Progenitor cell of endocrine pancreas (in vitro differentiated cells): ENCODE measurements at places on chromosomes 6 and 20. TPM values are rescaled to one million over a fixed set of nuclear protein-coding genes. Genes with fewer than 3 reads are reported as not detected.

Gene PSMB8
- total RNA-seq, result 0.29 TPM in 1 of 2 replicates, not detected in the other

Gene PRDM13
- total RNA-seq, result not detected in 2 replicates

Gene CDSN
- not detected in 2 replicates for total RNA-seq

Gene GOPC
- 45.3 and 48.8 TPM in 2 replicates for total RNA-seq

Gene SYNDIG1
- 0.19 and 0.38 TPM in 2 replicates for total RNA-seq

Gene LIME1
- total RNA-seq, result 17.2 and 21.0 TPM in 2 replicates

Gene HTR1E
- total RNA-seq, result 0.13 TPM in 1 of 2 replicates, not detected in the other

Gene PHACTR3
- total RNA-seq, result 1.1 and 1.4 TPM in 2 replicates

Gene CENPB
- 49.6 and 53.8 TPM in 2 replicates for total RNA-seq

Gene CTAGE9
- not detected in 2 replicates for total RNA-seq

Gene FAM229B
- 22.1 and 27.1 TPM in 2 replicates for total RNA-seq

Gene SEL1L2
- total RNA-seq, result not detected in 2 replicates

Gene MAK
- total RNA-seq, result 1.3 TPM in 2 replicates

Gene KCNK16
- total RNA-seq, result 32.9 and 35.2 TPM in 2 replicates

Gene SNTA1
- 5.8 and 6.7 TPM in 2 replicates for total RNA-seq

Gene GSTA3
- not detected in 2 replicates for total RNA-seq

Gene PRR18
- 0.60 and 0.93 TPM in 2 replicates for total RNA-seq

Gene LAMP5
- total RNA-seq, result not detected in 2 replicates

Gene SENP6
- total RNA-seq, result 130 and 140 TPM in 2 replicates

Gene LGSN
- total RNA-seq, result 0.18 TPM in 1 of 2 replicates, not detected in the other

Gene ELOVL4
- total RNA-seq, result 5.9 and 6.2 TPM in 2 replicates

Gene ARFGEF3
- 28.3 and 28.6 TPM in 2 replicates for total RNA-seq

Gene EYS
- total RNA-seq, result 0.44 and 0.46 TPM in 2 replicates

Gene ZFP57
- total RNA-seq, result 0.14 TPM in 1 of 2 replicates, not detected in the other

Gene CEBPB
- total RNA-seq, result 19.6 and 21.3 TPM in 2 replicates

Gene TRIM10
- not detected in 2 replicates for total RNA-seq

Gene ARMH2
- total RNA-seq, result not detected in 2 replicates

Gene SAPCD1
- 8.6 and 11.9 TPM in 2 replicates for total RNA-seq

Gene RSPO3
- 0.36 and 0.43 TPM in 2 replicates for total RNA-seq

Gene LTB
- total RNA-seq, result 0.57 TPM in 1 of 2 replicates, not detected in the other

Gene HAO1
- not detected in 2 replicates for total RNA-seq

Gene ME1
- 7.9 and 9.5 TPM in 2 replicates for total RNA-seq

Gene SIGLEC1
- total RNA-seq, result not detected in 2 replicates

Gene DHX35
- total RNA-seq, result 14.4 and 14.5 TPM in 2 replicates

Gene IER3
- 22.1 and 23.2 TPM in 2 replicates for total RNA-seq

Gene FLRT3
- total RNA-seq, result 60.4 and 62.4 TPM in 2 replicates

Gene TRIM31
- total RNA-seq, result not detected in 2 replicates

Gene HUS1B
- total RNA-seq, result 0.67 and 1.3 TPM in 2 replicates

Gene SLC22A23
- 17.1 and 19.4 TPM in 2 replicates for total RNA-seq

Gene MAS1
- total RNA-seq, result not detected in 2 replicates

Gene CCN6
- not detected in 2 replicates for total RNA-seq

Gene KIAA0408
- 0.91 and 1.4 TPM in 2 replicates for total RNA-seq

Gene OOEP
- total RNA-seq, result not detected in 2 replicates
